ENCODE measurements at places on chromosomes 2 and 18.
A peak's percentile ranks its signal among the peaks of the same experiment; 100 is the strongest.

GRCh38 chr2:44531289-44531688 is 169.5 kb downstream of the CAMKMT start:
- no peak for DNase-seq

GRCh38 chr18:2104620-2105462 is 466.5 kb downstream of the METTL4 start:
- no peak for DNase-seq

GRCh38 chr18:37266290-37266689 is 299.3 kb downstream of the CELF4 start:
- no peak for DNase-seq

DNA sequence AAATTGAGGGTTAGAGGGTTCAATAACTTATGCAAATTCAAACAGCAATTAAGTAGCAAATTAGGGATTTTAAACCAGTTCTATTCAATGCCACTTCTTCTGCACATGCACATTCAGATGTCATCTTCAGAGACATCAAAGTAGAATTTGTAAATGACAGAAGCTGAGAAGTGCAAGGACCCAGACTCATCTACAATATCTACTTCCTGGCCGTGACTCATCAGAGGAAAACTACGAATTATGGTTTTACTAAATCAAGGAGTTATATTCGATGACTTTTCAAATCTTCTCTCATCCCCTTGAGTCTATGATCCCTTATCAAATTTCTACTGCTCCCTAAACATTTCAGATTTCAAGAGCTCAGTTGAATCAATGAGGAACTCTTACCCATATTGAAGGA is 20.0 kb upstream of the STAT4 start:
- DNase-seq: no peak

DNA sequence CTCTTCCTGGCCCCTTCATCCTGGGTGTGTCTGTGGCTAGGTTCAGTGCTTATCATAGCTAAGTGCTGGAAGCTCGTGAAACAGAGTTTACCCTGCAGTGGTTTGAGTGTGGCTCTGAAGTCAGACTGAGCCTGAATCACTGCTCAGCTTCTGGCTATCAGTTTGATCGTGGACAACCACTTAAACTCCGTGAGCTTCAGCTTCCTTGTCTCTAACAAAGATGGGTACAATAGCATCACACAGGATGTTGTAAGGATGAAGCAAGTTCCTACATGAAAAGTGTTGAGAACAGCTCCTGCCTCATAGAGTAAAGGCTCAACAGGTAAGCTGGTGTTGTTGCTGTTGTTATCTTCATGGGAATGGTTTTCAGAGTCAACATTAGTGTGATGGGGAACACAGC is 210.3 kb downstream of the CLIP4 start:
- DNase-seq: no peak

DNA sequence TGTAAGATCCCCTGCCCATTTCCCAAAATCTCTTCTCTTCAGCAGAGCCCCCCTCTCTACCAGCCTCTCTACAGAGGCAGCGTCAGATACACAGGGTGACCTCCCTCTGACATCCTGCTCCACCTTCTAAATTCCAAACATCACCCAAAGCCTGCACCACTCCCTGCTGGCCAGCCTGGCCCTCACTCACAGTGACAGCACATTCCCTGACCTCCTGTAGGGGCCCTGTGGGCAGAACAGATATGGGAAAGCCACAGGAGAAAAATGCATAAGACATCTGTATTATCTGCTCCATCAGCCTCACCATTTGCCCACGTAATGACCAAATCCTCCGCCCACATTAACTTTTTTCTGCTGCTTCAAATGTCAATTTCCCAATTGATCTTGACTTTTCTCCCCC is 40.6 kb downstream of the TRABD2A start:
- no peak for DNase-seq

GRCh38 chr2:6879011-6879410 is 1.4 kb downstream of the RSAD2 start:
- DNase-seq: no peak

DNA sequence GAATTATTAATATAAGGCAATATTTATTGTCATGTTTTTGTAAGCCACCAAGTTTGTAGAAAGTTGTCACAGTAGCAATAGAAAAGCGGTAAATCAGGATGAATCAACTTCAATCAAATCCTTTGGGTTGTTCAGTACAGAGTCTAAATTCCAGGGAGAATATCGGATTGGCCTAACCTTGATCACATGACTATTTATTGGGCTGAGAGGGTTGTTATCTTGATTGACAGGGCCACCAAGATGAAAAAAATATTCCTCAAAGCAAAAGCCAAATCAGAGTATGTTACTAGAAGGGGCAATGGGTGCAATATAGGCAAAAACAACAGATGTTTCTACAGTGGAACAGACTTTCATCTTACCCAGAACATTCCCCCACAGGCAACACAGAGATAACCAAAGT is 270.0 kb downstream of the METTL4 start:
- DNase-seq: no peak

- DNase-seq: no peak
Observed at GRCh38 chr2:129441610-129442009, 537.9 kb upstream of the RAB6C start.

DNA sequence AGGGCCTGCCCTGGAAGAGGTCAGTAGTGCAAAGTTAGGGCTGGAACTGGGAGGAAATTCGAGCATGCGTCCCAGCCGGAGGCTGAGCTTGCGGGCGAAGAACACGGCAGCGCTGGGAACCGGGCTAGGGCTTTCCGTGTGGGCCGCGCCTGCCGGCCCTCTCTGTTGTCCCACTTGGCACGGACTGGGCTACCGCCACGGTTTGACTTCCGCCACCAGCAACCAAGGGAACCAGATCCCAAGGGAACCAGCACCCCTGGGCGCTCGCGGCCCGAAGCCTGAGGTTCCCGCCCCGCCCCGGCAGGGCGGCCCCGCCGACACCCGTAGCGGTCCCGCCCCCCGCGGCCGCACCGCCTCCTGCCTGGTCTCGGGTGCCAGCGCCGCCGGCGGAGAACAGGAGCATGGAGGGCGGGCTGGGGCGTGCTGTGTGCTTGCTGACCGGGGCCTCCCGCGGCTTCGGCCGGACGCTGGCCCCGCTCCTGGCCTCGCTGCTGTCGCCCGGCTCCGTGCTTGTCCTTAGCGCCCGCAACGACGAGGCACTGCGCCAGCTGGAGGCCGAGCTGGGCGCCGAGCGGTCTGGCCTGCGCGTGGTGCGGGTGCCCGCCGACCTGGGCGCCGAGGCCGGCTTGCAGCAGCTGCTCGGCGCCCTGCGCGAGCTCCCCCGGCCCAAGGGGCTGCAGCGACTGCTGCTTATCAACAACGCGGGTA is at the start of gene SPR:
TSS of gene SPR (plus strand) at position 377 of the 708 bp plus-strand sequence. CDS start at position 402, 25 bp downstream.
- DNase-seq: peak; percentile 63

DNA sequence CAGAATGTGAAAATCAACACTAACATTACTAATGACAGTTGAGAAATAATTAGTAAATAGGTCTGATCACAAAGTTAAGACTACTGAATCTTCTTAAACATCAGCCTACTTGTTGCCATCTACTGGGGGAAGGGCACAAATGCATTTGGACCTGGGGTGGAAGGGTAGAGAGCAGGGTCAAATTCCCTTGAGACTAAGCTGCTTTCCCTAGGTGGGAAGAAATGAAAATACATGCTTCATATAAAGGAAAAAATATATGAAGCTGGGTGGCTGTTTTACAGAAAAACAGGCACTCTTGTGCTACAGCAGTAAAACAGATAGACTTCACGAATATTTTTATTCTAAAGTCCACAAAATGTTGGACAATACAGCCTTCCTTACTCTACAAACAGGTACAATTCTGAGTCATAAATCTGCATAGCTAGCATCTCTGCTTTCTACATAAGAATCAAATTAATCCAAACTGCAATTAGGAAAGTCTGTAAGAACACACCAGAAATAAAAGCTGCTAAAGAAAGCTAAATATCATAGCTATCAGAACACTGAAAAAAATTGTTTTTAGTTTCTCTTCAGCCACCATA is 10.9 kb downstream of the TRIP12 start:
- DNase-seq: no peak

GRCh38 chr2:237182422-237183123 is 96.9 kb downstream of the COPS8 start:
- no peak for DNase-seq

DNA sequence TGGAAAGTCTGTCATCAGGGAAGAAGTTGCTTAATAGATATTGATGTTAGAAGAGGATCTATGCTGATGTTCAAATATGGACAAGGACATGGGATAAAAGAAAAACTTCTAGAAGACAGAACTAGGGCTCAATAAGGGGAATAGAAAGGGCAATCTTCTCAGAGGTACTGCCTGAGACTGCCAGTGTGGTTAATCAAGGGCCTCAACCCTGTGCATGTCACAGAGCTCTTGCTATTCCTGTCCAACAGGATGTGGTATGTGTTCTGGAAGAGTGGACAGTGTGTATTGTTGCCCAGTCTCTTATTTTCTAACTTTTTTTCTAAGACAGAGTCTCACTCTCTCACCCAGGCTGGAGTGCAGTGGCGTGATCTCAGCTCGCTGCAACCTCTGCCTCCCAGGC is 27.8 kb upstream of the RNF125 start:
- no peak for DNase-seq

- DNase-seq: no peak
Observed at GRCh38 chr18:40413160-40413559, 1541.9 kb upstream of the PIK3C3 start.

- DNase-seq: no peak
Observed at GRCh38 chr2:50065835-50066234, 911.5 kb upstream of the FSHR start.

- DNase-seq: no peak
Observed at GRCh38 chr18:63150942-63151421, 168.6 kb downstream of the BCL2 start.

DNA sequence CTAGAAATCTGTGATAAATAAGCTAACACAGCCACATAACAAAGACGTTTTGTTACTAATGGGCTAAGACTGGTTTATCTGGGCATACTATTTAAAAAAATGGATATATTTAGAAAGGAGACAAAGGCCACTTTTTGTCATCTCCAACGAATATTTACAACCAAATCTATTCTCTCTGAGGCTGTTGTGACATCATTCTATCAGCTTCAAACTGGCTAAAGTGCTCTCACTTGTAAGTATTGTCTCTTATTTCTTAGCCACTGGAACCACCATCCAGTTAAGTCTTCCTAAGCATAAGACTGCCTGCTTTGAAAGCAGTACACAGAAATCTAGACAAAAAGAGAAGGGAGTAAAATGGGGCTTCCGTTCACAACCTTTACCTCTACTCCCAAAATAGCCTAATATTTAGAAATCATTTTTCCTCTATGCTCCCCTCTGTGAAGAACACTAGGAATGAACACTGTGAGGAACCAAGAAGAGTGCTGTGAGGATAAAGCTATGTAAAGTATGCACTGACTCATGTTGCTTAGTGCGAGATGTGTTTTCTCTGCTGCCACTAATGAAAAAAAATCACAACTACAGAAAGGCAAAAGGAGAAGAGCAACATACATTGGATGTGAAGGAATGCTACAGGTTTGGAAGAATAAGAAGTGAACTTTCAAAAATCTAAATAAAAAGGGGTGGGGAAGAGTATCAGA is 264.1 kb downstream of the EXOC6B start:
- no peak for DNase-seq

DNA sequence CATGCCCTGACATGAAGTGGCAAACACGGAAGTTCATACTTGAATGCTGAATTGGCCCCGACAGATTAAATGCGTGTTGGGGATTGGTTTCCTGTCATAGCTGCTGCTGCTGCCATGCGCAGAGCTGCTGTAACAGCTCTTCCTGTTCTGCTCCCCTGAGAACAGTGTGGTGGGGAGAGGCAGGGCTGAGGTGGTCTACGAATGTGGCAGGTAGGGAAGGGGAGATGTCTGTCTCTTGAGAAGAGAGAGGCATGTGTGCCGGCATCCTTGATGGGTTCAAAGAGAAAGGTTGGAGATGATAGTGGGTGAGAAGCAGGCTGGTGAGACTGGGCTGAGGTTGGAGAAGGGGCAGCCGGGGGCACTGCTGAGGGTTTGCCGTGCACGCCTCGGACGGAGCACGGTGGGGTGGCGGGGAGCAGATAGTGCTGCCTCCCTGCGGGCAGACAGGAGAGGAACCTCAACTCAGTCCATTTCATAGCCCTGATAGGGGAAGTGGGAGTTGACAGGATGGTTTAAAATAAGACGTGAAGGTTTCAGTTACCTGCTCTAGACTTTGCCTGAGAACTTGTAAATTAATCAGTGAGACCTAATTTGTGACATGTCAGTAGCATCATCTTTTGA is 46.1 kb downstream of the TMEM185B start:
- peak; percentile 62 for DNase-seq

GRCh38 chr18:47264308-47264700 is 12.8 kb upstream of the SKOR2 start:
- DNase-seq: no peak

DNA sequence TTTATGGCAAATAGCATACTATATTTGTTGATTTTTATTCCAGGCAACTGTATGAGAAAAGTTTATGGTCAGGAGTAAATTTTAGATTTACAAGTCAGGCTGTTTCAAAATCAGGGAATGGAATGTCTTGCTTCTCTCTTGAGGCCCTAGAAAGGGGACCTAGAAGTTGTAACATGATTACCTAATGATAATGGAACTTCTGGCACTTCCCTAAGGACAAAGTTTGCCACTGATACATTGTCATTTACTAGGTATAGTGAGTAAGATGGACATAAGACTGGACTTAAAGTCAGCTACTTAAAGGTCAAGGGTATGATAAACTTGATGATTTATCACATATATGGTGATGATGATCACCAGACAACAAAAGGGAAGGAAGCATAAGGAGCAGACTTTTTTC is 103.3 kb upstream of the VRK2 start:
- DNase-seq: no peak

DNA sequence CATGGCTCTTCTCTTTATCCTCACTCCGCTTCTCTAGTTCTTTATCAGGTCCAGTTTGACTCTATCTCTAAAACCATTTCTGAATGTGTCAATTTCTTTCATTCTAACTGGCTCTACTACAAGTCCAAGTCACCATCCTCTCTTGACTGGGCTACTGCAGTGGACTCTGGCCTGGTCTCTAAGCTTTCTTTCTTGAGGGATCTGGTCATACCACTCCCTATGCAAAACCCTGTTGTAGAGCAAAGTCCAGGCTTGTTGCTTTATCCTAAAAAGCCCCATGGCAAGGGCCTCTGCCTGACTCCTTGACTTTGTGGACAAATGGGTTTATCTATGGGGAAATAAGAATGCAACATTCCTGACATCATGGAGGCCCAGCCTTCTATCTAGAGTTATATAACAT is 87.1 kb downstream of the BCL2L11 start:
- no peak for DNase-seq

- no peak for DNase-seq
Observed at GRCh38 chr2:43513216-43513615, 82.6 kb downstream of the THADA start.

All from stimulated activated CD4-positive, alpha-beta T cell treated with anti-CD3 and anti-CD28 coated beads, TNF-alpha, amount 100 ng/mL, for 4 hours (primary cell).